ENCODE measurements at places on chromosomes 2 and 18. TPM values are rescaled to one million over a fixed set of nuclear protein-coding genes. Genes with fewer than 3 reads are reported as not detected.
A peak's percentile ranks its signal among the peaks of the same experiment; 100 is the strongest.

- DNase-seq, result peak; percentile 13
- H3K27me3 ChIP-seq, result no peaks in the 10 kb centered on the region
- no peak overlapping the region for H3K4me3 ChIP-seq
- H3K27ac ChIP-seq, result no peak overlapping the region
- peaks cover 15% of the 10 kb centered on the region for H3K4me1 ChIP-seq
Measured at GRCh38 chr2:241879326-241879725, 9.8 kb downstream of the RTP5 start.

GRCh38 chr18:11982981-11983380, 1.7 kb downstream of the IMPA2 start:
- no peaks in the 10 kb centered on the region for H3K36me3 ChIP-seq
- no peaks in the 10 kb centered on the region for H3K4me1 ChIP-seq
- H3K27me3 ChIP-seq, result no peaks in the 10 kb centered on the region
- H3K4me3 ChIP-seq, result peak overlapping the region; percentile 84
- no peak for DNase-seq

The CNDP1 gene
- not detected for total RNA-seq

DNA sequence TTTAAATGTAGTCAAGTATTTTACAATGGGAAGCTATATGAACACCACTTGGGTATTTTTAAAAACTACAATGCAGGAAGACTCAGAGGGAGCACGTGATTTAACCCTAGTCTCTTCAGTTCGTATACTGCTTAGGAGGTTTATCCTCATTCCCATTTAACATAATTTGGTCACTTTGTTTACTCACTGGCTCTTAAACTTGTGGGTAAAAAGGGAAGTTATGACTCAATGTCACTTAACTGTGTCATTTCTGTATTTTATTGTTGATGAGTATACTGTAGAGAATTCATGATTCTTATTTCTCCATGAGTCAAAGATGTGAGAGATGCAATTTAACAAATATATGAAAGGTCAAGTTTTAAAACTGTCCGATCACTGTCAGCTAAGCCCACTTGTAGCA, 48.2 kb downstream of the SLC66A3 start:
- H3K27ac ChIP-seq, result no peak overlapping the region
- no peak for DNase-seq
- H3K27me3 ChIP-seq, result no peaks in the 10 kb centered on the region
- H3K36me3 ChIP-seq, result peaks cover 99% of the 10 kb centered on the region
- H3K4me1 ChIP-seq, result no peaks in the 10 kb centered on the region

DNA sequence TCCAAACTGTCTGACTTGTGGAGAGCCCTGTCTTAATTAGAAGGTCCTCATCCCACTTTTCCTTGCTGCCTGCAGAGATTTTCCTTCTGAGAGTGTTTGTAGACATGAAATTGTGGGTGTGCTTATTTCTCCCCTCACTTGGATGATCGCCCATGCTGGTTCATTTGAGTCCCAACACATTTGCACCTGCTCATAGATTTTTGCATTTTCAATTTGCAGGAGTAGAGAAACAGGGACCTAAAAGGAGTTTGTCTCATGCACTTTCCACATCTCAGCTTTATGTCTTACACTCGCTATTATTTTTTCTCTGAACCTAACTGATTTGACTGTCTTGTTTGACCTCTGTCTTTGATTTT, 33.2 kb upstream of the FHL2 start:
- DNase-seq, result no peak
- H3K4me3 ChIP-seq, result no peak overlapping the region
- no peaks in the 10 kb centered on the region for H3K27me3 ChIP-seq
- peak overlapping the region; percentile 90 for H3K27ac ChIP-seq
- peaks cover 18% of the 10 kb centered on the region for H3K4me1 ChIP-seq
- no peaks in the 10 kb centered on the region for H3K36me3 ChIP-seq

- H3K4me3 ChIP-seq, result no peak overlapping the region
- H3K4me1 ChIP-seq, result no peaks in the 10 kb centered on the region
- H3K36me3 ChIP-seq, result no peaks in the 10 kb centered on the region
- no peaks in the 10 kb centered on the region for H3K27me3 ChIP-seq
- H3K27ac ChIP-seq, result no peak overlapping the region
Measured at GRCh38 chr2:178811045-178811444, 3.8 kb upstream of the TTN start.

The TPRKB gene
- total RNA-seq, result 18.7 TPM

The GAL3ST2 gene
- total RNA-seq, result 0.19 TPM

DNA sequence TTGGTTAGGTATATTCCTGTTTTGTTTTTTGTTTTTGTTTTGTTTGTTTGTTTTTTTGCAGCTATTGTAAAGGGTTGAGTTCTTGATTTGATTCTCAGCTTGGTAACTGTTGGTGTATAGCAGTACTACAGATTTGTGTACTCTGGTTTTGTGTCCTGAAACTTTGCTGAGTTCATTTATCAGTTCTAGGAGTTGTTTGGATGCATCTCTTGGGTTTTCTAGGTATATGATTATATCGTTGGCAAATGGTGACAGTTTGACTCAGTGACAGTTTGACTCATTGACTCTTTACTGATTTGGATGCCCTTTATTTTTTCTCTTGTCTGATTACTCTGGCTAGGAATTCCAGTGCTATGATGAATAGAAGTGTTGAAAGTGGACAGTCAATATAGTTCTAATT, 53.7 kb downstream of the APLF start:
- H3K27me3 ChIP-seq, result no peaks in the 10 kb centered on the region
- H3K27ac ChIP-seq, result no peak overlapping the region
- H3K4me1 ChIP-seq, result no peaks in the 10 kb centered on the region
- no peaks in the 10 kb centered on the region for H3K36me3 ChIP-seq
- no peak overlapping the region for H3K4me3 ChIP-seq
- no peak for DNase-seq

DNA sequence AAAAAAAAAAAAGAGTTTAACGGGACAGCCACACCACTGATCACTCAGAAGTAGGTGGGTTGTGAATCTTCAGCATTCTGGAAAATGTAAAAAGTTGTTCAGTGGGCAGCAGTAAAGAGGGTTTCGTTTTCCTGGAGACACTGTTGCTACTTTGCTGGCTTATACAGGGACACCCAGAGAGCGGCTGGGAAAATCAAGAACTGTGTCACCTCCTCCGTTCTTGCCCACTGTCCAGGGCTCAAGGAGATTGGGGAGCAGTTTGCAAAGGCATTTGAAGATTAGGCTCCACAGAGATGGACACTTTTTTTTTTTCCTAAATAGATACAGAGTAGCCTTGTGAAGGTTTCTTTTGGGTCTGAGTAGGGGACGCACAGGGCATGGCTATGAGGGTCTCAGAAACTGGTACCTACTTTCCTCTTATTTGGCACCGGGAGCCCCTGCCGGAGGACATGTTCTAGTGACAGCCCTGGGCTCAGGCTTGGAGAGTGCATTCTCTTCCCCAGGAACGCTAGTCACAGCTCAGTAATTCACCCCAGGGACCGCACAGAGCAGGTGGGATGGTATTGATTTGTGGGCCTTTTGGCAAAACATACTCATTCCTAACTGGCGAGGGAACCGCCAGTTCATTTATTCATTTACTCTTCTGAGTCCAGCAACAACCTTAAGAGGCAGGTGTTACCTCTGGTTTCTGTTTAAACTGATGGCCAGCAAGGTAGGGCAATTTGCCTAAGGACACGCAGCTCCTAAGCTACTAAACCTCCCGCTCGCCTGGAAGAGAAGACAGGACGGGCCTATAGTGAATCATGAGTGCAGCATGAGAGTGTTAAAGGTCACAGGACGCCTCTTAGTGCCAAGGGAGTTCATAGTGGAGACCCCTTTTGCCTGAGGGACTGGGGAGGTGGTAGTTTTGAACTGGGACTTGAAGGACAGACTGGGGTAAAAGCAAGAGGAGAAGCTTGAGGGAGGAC, 53.1 kb downstream of the HPCAL1 start:
- H3K27ac ChIP-seq, result no peak overlapping the region
- H3K4me1 ChIP-seq, result peaks cover 6% of the 10 kb centered on the region
- no peak overlapping the region for H3K4me3 ChIP-seq
- DNase-seq, result no peak
- no peaks in the 10 kb centered on the region for H3K36me3 ChIP-seq

GRCh38 chr2:65511306-65511705, 78.9 kb upstream of the SPRED2 start:
- H3K36me3 ChIP-seq, result no peaks in the 10 kb centered on the region
- DNase-seq, result no peak
- no peaks in the 10 kb centered on the region for H3K4me1 ChIP-seq
- no peaks in the 10 kb centered on the region for H3K27me3 ChIP-seq

DNA sequence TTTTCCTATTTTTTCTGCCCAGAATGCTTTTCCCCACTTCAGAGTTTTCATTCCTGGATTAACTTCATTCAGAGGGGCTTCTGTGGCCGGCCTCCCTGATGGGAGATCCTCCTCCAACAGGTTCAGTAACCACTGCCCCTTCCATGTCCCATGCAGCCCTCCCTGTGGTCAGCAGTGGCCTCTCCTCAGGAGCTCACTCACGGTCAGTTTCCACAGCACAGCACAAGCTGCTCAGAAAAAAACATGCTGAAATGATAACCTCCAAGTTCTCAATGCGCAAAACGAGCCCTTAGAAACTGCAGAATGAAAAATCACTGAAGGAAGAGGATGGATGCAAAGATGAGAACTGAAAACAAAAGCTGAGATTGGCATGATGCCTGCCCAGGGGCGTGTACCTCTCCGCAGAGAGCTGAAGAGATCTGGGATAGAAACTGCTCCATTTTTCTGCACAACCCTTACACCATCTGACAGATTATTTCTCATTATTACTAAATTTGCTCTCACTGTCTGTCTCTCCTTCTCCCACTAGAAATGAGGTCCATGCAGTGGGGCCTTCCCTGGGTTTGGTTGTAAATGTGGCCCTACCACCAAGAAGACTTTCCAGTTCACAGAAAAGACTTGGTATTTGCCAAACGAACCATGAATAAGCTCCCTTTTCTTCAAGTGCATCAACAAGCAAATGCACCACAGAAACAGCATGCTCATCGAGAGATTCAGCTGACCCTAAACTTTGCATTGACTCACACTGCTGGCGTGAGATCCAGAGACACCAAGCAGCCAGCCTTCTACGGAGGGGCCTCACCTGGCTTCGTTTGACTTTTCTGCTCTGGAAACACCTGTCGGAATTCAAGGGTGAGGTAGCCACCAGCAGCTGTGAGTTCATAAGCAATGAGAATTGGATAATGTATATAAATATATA, 51.5 kb downstream of the TMEM18 start:
- H3K4me3 ChIP-seq, result no peak overlapping the region
- no peak overlapping the region for H3K27ac ChIP-seq
- H3K4me1 ChIP-seq, result no peaks in the 10 kb centered on the region
- no peak for DNase-seq
- H3K27me3 ChIP-seq, result peaks cover 6% of the 10 kb centered on the region

DNA sequence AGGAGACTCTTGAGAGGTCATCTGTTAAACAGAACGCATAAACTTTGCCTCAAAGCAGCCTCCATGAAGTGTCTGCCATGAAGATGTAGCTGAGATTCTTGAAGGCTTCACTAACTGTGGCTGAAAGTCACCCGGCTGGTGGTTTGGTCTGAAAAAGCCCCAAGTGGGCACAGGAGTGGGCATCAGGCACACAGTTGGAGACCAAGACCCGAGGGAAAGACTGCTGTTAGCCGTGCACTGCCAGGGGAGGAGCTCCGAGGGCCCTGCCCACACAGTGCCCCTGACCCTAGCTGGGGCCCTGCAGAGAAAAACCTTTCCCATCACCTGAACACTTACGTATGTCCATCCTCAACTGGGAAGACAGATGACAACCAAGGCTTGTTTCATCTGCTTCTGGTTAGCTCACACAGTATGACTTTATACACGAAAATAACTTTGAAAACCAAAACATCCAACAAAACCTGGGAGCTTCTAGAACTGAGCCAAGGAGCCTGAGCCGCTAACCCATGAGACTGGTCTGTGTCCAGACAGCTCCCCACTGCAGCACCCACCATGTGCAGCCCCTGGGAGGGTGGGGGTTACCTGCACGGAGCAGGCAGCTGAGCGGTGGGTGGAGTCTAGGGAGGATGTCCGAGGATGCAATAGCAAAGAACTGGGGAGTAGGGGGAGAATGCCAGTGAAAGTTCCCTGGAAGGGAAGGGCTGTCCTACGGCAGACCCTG, 15.4 kb downstream of the HJURP start:
- no peak overlapping the region for H3K27ac ChIP-seq
- no peak for DNase-seq
- H3K27me3 ChIP-seq, result no peaks in the 10 kb centered on the region
- no peaks in the 10 kb centered on the region for H3K36me3 ChIP-seq
- H3K4me1 ChIP-seq, result no peaks in the 10 kb centered on the region

GRCh38 chr2:15875969-15876705, 64.2 kb upstream of the MYCN start:
- no peaks in the 10 kb centered on the region for H3K36me3 ChIP-seq
- DNase-seq, result no peak
- H3K4me3 ChIP-seq, result no peak overlapping the region
- no peaks in the 10 kb centered on the region for H3K4me1 ChIP-seq

- no peaks in the 10 kb centered on the region for H3K36me3 ChIP-seq
- H3K4me3 ChIP-seq, result no peak overlapping the region
- H3K4me1 ChIP-seq, result no peaks in the 10 kb centered on the region
- peaks cover 80% of the 10 kb centered on the region for H3K27me3 ChIP-seq
Measured at GRCh38 chr2:26590508-26590907, 50.7 kb downstream of the CIB4 start.

The MAP4K3 gene
- 41.5 TPM for total RNA-seq

DNA sequence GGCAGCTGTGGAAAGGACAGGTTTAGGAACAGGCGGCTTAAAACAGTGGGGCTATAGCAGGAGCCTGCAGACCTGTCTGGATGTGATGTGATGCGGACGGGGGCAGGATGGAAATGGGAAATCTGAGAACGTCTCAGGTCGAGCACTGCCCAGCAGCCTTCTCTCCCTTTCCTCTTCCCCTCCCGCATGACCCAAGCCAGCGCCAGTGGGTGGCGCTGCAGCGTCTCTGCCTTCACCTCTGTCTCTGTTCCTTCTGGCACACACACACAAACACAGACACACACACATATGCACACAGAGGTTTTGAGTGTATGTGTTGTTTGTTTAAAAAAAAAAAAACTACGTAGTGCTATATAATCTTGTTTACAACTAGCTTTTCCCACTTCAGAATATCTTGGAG, 82.0 kb upstream of the SLC66A3 start:
- DNase-seq, result no peak
- no peaks in the 10 kb centered on the region for H3K4me1 ChIP-seq
- no peaks in the 10 kb centered on the region for H3K36me3 ChIP-seq
- no peak overlapping the region for H3K27ac ChIP-seq
- H3K27me3 ChIP-seq, result peaks cover 20% of the 10 kb centered on the region
- no peak overlapping the region for H3K4me3 ChIP-seq

- H3K27me3 ChIP-seq, result no peaks in the 10 kb centered on the region
- peak overlapping the region; percentile 14 for H3K4me3 ChIP-seq
- peaks cover 3% of the 10 kb centered on the region for H3K4me1 ChIP-seq
- peak; percentile 32 for DNase-seq
Measured at GRCh38 chr2:202588647-202589581, 45.9 kb upstream of the FAM117B start.

GRCh38 chr2:37633845-37634244, 37.6 kb downstream of the CDC42EP3 start:
- H3K36me3 ChIP-seq, result no peaks in the 10 kb centered on the region
- DNase-seq, result no peak

The GCKR gene
- total RNA-seq, result not detected

DNA sequence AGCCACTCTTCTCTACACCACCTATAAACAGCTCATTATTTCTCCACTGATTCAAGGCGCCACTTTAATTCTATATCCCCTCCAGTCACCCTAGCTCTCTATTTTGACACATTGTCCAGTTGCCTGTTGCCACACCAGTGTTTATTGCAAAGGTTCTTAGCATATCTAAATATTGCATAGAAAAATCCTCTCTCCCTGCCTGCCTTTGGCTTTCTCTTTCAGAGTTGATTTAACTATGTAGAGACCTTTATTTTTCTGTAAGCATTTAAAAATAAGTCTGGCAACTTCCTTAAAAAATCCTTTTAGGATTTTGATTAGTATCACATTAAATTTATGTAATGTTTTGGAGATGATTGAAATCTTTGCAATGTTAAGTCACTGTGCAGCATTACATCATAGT, 47.9 kb upstream of the B3GNT7 start:
- DNase-seq, result no peak
- H3K36me3 ChIP-seq, result no peaks in the 10 kb centered on the region
- H3K4me1 ChIP-seq, result no peaks in the 10 kb centered on the region
